ENCODE measurements at places on chromosomes 12 and 14. TPM values are rescaled to one million over a fixed set of nuclear protein-coding genes. Genes with fewer than 3 reads are reported as not detected.

The COL2A1 gene
- 0.16 TPM for total RNA-seq

The C12orf56 gene
- total RNA-seq: 0.32 TPM

The PITPNM2 gene
- total RNA-seq: 14.1 TPM

The SIRT4 gene
- not detected for total RNA-seq

The HNRNPC gene
- 192 TPM for total RNA-seq
